Left renal pelvis (tissue), 4 donors: ENCODE measurements at places on chromosomes 6 and 20.

DNA sequence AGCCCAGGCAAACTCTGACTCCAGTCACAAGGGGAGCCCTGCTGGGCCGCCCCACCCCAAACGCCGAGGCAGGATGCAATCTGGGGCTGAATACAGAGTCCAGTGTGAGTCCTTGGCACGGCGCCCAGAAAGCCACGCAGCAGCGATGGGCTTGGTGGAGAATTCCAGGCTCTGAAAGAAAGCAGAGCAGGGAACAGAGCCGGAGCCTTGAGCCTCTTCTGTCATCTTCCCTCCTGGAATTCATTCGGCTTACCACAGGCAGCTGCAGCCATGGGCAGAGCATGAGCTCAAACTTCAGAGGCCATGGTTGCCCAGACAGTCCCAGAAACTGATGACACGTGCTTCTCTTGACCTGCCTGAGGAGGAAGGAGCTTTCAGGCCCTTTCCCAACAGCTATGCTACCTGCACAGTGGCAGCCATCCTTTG lies 441.1 kb upstream of the JARID2 start:
- no peak for DNase-seq

DNA sequence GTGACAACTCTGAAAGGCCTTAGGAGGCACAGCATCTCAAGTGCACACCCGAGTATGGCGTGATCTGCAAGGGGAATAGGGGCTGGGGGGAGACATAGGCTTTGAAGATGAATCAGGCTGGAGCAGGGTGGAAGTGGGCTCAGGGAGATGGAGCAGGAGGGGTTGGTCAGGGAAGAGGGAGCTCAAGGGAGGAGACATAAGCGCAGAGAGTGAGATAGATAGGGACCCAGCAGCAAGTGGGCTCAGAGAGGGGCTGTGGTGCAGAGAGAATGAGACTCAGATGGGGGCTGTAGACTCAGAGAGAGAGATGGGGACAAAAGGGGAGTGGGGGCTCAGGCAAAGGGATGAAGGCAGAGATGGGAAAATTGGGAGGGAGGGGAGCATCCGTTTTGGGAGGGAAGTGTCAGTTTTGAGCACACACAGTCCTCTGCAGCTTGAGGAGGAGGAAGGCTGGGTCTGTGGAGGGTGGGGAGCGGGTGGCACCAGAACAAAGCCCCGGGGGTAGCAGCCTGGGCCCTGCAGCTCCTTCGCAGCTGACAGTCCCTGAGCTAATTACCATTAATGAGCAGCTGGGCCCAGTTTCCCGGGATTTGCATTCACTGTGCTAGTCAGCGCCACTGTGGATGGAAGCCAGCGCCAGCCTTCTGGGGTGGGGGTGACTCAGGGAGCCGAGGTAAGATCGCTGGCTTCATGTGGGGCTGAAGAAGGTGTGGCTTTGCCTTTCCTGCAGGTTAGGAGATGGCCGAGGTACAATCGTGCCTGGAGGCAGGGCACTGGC lies 18.7 kb downstream of the SRXN1 start:
- DNase-seq, result no peak

DNA sequence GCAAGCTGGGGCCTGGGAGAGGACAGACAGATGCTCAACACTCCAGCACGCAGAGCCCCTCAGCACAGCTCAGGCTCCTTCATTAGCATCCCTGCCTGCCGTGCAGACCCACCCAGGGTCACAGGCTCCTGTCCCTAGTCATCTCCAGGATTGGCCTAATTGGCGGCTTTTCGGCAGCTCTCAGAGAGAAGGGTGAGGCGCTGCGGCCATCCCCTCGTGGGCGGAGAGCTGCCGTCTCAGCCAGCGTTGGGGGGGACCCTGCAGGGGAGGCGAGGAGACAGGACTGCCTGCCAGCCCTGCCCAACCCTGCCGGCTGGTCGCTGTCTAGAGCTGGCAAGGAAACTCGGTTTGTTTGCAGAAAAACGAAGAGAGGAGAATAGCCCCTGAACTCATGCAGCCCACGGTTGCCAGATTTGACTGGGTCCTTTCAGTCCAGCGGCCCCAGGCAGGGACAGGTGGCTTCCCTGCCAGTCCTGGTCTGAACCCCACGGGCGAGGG lies 26.8 kb downstream of the BHLHE23 start:
- no peak for DNase-seq

GRCh38 chr20:41317546-41318270 lies at the start of gene ZHX3:
Gene ZHX3 (minus strand): TSS chr20:41317731. CDS start chr20:41204916, 112,815 bp downstream.
- peak; percentile 91 for DNase-seq

DNA sequence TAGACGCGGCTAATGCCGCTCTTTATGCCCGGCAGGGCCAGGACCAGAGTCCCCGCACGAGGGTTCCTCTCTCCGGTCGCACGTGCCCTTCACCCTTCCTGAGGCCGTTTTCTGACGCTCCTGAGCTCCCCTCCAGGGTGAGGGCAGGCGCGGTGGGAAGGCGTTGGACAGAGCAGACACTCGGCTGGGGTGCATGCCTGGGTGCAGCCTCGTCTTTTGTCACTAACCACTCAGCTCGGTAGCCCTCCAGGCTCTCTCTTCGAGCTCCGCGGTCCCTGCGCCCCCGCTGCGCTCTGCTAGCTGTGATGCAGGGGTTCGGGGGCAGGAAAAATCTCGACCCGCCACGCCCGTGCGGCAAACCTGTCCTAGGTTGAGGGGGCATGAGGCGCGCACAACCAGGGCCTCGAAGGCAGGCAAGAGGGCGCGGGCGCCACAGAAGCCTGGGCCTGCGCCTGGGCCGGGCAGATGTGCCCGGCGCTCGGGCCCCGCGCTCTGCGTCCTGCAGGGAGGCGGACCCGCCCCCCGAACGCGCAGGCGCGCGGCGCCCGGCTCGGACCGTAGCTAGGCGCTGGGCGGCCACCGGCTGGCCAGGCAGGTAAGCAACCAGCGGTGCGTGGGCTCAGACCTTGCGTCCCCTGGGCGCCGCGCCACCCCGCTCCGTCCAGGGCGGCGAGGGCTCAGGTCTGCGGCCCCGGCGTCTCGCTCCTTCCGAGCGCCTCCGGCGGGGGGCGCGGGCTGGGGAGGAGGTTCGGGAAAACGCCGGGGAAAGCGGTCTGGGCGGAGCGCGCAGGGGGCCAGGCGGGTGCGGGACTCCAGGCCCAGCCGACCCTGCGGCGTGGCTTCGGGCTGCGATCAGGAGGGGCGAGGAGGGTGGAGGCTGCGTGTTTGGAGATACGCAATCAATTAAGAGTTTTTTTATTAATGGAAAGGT lies at the start of gene L3MBTL1:
L3MBTL1 (plus strand) TSS at position 548 of the 931 bp plus-strand sequence. CDS start 5,807 bp downstream, outside the sequence.
- DNase-seq, result peak; percentile 38

DNA sequence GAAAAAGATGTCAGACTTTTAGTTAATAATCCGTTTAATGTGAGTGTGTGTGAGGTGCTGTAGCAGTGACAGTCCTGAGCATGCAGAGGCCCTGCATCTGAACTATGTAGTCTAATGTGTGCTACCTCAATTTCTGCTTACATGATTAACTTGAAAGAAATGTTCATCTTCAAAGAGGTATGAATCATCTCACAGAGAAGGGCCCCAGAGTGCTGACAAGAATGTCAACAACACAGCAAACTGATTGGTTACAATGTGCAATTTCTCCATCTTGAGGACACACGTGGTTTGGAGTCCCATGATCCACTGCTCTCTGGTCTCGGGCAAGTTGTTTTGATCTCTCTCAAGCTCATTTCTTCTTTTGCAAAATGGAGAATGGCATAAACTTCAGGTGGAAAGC lies 61.7 kb upstream of the EMILIN3 start:
- no peak for DNase-seq

GRCh38 chr6:42411406-42411805 lies 40.3 kb downstream of the TRERF1 start:
- no peak for DNase-seq

- no peak for DNase-seq
Measured at GRCh38 chr6:125008261-125008703, 46.0 kb downstream of the RNF217 start.

- no peak for DNase-seq
Measured at GRCh38 chr6:134339216-134339615, 21.3 kb upstream of the SGK1 start.

DNA sequence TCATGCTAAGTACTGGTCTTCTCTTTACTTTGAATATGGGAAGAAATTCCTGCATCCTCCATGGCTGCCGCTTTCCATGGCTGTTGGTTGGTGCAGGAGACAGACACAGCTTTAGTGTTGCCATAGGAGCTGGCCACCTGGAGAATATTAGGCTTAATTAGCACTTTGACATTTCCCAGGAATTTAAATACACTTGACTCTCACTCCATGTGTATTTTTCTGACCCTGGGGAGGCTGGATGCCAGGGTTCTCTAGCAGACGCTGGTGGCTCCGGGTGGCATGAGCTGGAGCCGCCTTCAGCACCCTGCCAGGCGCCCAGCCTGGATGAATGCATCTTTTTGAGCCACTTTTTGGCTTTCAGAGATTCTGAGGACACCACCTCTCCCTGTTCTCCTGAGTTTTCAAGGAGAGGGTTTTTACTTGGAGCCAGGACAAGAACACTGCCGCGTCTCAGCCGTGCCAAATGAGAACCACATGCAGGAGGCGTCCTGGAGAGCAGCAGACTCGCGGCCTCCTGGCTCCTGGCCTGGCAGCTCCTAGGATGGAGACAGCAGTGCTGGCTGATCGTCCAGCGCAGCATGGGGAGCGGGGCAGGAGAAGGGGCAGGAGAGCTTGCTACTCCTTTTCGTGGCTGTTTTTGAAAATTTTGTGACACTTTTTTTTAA lies 258.8 kb downstream of the SMOC2 start:
- no peak for DNase-seq

DNA sequence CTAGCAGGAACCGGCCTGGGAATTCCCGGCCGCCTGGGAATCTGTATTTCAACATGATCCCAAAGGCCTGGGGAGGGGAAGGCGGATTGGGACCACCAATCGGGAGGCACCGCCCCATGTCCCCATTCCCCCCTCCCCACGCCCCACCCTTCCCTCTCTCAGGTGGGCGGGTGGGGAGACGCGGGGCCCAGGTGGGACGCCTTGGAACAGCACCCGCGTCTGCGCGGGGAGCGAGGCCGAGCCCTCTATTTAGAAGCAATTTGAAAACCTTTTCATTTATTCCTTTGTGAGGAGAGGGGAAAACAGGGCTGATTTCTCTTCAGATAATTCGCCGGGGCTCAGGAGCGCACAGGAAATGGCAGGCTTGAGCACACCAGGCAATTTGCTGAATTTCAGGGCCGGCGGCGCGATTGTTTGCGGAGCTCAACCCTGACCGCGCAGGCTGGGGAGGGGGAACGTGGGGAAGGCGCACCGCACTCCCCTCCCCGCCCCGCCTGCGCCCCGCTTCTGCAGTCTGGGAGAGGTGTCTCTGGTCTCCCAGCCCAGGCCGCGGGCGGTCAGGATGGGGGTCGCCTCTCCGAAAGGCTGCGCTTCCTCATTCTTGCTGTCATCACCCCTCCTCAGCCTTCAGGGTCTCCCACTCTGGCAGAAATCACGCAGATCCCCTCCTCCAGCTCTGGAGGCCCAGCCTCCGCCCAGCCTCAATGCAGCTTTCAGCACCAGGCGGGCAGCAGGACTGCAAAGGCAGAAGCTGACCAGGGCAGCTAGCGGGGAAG lies 170.0 kb downstream of the GRM4 start:
- DNase-seq, result no peak

DNA sequence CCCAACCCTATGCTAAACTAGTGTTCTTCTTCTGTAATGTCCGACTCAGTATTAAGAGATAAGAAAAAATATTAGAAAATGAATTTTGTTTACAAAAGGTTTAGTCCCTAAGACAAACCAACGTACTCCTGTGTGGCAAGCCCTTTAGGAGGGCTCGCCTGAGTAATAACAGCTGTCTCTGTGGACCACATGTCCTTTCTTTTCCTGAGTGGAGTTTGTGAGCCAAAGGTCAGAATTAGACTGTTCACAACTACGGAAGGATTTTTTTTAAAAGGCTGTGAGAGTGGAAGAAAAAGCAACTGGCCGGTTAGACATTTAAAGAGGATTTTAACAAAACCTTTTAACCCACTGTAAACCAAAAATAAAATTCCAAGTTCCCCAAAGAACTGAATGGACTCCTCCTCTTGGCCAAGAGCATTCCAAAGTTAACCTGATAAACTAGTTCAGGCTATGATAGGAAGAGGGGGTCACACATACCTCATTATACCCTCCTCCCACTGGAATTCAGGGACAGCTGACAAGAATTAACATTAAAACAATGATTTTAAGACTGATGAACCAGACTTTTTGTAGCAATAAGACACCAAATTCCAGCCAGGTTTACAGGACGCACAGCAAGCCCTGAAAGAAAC lies 43.5 kb downstream of the FAM184A start:
- no peak for DNase-seq
